Hematopoietic multipotent progenitor cell treated with erythropoietin and hydrocortisone succinate and interleukin-3 and kit ligand, for 17 days (in vitro differentiated cells): ENCODE measurements at places on chromosomes 4 and X.
A peak's percentile ranks its signal among the peaks of the same experiment; 100 is the strongest.

- DNase-seq = no peak
Observed at GRCh38 chr4:13126976-13127910, 356.9 kb downstream of the RAB28 start.

DNA sequence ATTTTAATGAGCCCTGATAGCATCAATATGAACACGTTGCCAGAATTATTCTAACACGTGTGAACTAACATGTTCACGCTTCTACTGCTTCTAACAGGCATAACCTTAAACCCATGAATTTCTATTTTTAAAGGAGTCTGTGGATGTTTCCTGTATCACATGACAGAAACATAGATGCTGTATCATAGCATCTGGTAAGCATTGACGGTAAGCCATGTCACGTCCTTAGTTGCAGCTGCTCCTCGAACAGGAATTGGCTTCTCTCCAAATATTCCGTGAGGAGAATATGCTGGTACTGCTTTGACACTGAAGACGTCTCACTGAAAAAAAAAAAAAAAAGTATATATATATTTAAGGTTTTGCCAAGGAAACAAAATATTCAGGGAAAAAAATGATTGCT lies 105.1 kb upstream of the MXRA5 start:
- DNase-seq = no peak

- DNase-seq = no peak
Observed at GRCh38 chr4:102285831-102286230, 59.5 kb downstream of the SLC39A8 start.

- no peak for DNase-seq
Observed at GRCh38 chrX:3743801-3744439, 30.5 kb upstream of the PRKX start.

- peak; percentile 59 for DNase-seq
Observed at GRCh38 chr4:98828801-98829200, 100.1 kb downstream of the EIF4E start.

- DNase-seq = no peak
Observed at GRCh38 chrX:37603938-37604409, 32.5 kb downstream of the LANCL3 start.

DNA sequence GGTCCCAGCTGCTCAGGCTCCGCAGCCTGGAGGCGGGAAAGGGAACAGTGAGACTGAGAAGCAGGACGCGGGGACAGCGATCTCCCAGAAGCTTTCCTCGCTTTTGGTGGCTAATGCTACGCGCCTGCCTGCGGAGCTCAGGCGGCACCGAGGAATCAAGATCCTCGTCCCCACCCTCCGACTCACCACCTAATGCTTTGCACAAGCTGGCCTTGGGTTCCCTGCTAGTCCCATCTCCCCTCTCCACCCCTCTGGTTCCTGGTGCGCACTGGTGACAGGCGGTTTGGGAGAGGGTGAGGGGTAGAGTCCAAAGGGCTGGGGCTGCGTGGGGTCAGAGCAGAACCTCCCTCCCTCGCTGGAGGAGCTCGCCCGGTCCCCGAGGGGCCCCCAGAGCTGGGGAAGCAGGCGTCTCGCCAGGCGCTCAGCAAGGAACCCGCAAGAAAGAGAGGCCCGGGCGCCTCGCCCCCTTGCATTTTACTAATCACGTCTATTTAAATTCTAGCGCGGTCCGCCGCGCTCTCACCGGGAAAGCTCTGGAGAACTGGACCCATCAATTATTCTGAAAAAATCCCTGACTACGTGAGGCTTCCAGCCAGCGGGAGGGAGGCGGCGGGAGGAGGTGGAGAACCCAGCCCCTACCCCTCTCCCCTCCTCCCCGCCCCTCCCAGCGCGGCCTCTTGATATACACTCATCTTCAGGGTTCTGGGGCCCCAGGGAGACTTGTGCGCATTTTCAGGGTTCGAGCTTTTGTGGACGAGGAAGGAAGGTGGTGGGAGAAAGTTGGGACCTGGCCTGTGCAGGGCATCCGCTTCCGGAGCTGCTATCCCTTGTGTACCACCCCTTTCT lies 9.1 kb downstream of the POU4F2 start:
- DNase-seq = no peak

DNA sequence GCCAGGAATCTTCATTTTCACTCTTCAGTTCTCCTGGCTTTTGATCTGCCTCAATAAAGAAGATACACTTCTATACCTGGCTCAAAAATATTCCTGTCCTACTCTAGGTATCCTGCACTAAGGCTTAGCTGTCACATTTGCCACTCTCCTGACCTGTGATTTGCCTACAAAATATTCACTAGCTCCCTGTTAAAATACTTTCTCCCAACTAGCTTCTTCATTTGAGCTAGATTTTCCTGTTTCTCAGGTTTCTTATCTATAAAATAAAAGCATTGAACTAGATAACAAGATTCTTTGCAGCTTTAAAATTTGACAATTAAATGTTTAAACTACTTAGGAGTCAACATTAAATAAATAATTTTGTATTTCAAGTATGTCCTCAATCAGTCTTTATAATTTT lies 53.2 kb downstream of the CHIC2 start:
- DNase-seq = no peak

DNA sequence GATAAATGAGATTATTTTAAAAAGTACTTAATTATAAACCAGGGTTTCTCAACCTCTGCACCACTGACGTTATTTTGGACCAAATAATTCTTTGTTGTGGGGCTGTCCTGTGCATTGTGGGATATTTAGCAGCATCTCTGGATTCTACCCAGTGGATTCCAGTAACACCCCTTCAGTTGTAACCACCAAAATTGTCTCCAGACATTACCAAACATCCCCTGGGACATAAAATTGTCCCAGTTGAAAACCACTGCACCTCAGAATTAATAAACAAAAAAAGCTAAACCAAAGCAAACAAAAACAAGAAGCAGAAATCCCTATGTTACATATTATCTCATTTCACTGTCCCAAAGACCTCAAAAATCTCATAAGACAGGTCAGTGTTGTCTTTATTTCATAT lies 54.2 kb upstream of the GIMD1 start:
- DNase-seq = no peak

DNA sequence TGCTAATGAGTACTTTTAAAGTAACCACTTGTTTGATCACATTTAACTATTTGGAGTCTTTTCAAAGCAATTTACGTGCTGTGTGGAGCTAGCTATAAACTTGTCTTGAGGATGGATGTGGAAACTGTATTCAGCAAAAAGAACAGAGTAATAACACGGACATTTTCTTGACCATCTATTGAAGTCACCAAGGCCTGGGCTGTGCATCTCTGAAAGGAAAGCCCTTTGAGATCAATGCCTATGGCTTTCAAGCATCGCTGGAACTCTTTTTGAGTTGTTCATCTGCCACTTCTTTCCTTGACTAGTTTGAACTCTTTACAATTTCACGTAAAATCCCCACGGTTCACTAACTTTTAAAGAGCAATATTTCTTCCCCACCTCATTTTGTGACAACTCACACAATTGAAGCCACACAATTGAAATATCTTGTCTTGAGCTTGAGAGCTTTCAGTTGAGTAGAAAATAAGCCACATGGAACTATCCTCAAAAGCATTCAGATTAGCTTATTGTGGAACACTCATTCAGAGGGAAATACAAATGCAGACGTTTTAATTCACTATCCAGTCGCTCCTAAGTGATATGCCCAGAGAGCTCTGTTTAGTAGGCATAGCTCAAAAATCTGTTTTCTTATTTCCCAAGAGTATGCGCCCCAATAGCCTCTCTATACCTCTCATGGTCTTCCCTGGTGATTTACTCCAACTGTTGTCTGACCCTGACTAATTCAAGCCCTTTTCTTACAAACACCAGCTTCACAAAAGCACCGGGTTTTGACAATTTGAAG lies 134.9 kb upstream of the SLITRK2 start:
- DNase-seq = no peak

GRCh38 chrX:17608888-17609287 lies 128.4 kb upstream of the SCML1 start:
- no peak for DNase-seq

DNA sequence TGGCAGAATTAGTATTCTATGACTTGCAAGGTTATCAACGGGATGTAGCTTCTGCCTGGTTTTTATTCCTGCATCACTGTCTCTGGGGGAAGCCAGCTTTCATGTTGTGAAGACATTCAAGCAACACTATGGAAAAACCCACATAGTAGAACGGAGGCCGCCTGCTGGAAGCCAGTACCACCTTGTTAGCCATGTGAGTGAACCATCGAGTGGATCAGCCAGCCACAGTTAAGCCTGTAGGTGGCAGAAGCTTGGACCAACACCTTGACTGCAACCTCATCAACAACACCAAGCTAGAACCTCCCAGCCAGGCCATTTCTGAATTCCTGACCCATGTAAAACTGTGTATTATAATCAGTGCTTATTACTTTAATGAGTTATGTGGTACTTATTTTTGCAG lies 538.2 kb downstream of the KCNIP4 start:
- DNase-seq = no peak

GRCh38 chr4:176149680-176150355 lies 45.6 kb downstream of the SPATA4 start:
- no peak for DNase-seq

DNA sequence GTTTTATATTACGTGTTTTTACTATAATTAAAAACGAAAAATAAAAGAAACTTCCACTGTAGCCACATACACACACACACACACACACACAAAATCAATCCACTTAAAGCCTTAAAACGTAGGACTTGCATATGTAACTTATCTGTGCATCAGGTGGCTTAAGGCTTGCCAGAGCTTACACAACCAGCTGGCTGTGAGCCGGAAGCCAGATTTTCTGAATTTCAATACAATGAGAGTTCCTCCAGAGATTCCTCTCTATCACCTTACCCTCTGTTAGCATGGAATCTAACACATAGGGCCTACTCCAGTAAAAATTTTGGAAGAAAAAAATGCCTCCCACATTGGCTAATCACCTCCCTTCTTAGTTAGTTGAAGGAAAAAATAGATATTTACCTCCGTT lies 27.9 kb upstream of the SLITRK4 start:
- no peak for DNase-seq

GRCh38 chrX:151081016-151081415 lies 95.4 kb upstream of the GPR50 start:
- no peak for DNase-seq

DNA sequence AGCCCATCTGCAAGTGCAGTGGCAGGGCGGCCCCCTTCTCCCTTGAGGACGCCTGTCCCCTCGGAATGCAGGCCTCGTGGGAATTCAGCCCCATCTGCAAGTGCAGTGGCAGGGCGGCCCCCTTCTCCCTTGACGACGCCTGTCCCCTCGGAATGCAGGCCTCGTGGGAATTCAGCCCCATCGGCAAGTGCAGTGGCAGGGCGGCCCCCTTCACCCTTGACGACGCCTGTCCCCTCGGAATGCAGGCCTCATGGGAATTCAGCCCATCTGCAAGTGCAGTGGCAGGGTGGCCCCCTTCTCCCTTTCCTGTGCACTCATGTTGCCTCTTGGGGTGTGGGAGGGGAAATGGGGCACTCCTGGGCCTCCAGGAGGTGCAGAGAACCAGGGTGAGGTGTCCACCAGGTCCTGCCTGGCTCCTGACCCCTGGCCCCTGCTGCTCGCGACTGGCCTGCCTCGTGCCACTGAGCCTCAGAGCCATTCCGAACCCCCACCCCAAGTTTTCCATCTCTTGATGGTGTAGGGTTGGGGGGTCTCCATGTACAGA lies 6.8 kb upstream of the SLC26A1 start:
- no peak for DNase-seq

DNA sequence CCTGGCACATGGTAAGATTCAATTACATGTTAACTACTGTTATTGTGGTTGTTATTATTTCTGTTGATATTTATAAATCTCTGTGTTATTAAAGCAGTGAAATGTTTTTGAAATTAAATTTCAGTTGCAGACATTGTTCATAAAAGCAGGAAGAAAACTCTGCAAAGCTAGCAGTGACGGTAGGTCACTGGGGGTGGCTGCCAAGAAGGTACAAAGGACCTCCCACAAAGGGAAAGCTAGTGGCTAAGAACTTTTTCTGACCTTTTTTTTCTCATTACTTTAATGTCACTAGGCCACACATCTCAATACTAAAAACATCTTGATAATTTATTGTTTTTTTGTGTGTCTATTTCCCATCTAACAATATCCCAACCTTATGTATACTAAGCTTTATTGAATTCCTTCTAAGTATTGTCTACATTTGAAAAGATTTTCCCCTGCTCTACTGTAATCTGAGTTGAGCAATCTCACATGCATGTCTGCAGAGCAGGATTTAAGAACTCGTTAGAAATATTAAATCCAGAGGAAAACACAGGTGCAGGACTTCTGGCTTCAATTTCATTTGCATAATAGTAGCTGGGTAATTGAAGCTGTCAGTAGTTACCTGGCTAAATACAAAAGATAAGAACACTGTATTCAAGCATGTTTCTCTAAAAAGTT lies 197.3 kb downstream of the CFAP299 start:
- DNase-seq = no peak

GRCh38 chrX:43604753-43605152 lies 51.3 kb upstream of the MAOA start:
- DNase-seq = no peak

DNA sequence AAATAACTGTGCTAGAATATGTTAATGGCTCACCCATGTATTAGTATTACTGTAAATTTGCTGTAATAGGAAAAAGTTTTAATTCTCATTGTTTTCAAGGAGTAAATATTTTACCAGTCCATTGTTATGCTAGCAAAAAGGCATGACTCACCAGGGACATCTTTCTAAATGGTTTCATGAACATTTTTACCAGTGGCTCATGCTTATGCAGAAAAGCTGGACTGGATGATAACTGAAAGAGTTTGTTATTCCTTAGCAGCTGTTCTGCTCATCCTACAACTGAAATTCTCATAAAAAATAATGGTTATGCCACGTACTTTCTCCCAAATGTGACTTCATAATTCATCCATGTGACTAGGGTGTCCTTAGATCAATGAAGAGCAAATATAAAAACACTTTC lies 111.9 kb upstream of the PCDH18 start:
- DNase-seq = no peak

DNA sequence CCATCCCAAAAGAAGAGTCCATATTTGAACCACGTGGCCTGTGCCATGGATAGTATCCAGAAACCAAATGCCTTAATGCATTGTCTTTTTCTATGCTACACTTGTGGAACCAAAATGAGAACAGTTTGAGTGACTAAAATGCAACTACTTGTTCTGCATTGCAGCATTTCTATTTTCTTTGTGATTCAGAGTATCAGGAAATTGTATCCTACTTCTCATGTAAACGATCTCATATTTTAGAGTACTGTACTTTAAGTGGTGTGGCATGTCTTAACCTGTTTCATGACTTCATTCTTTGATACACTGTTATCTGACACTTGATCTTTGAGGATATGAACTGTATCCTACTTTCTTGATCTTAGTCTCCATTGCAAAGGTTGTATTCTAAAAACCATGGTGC lies 167.2 kb upstream of the WDR1 start:
- DNase-seq = no peak

DNA sequence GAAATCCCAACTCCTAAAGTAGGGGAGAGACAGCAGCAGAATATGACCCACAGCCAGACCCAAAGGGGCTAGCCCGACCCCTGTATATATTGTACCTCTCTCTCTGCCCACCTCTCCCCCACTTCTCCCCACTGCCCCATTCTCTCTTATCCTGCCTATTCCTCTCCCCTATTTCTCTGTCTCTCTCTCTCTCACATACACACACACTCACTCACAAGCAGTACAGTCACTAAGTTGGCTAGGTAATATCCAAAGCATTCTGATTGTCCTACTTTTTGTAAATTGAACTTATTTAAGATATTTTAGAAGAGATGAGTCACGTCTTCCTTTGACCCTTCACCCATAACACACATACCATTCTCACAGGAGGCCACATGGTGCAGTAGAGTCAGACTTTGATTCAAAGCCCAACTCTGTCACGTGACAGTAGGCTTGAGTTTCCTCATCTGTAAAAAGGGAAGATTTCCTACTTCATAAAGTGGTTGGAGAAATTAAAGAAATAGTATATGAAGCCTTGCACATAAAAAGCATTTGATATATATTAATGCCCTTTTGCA lies 29.5 kb downstream of the SRPX2 start:
- DNase-seq = no peak

- DNase-seq = no peak
Observed at GRCh38 chr4:123449780-123450179, 53.2 kb downstream of the SPRY1 start.
